Bronchial epithelial cell (primary cell): ENCODE measurements at places on chromosomes 1 and 21.

DNA sequence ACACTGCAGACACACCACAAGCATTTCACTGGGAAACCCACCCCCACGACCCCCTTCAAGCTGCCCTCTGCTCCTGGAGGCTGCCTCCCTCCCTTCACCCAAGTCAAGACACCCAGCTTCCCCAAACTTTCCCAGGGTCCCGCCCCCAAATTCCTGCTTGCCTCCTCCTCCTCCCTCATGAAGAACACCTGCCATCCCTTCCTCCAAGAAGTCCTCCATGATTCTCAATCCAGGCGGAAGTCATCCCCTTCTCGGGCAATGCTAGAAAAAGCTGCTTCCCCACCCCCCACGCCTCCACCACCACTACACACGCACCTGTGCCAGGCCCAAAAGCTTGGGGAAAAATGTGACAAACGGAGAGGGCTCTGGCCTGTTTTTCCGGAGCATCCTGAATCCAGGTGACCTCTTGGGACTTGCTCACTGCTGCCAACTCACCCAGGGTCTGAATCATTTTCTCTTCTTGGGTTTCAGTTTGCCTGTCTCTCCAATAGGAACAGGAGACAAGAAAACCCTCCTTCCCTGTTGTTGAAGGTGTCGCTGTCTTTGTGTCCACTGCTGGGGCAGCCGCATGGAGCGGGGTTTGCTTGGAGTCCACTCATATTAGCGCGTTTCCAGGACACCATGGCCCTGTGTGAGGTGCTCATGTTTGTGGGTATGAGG, 101.0 kb upstream of the CASZ1 start:
- DNase-seq, result peak; percentile 60

DNA sequence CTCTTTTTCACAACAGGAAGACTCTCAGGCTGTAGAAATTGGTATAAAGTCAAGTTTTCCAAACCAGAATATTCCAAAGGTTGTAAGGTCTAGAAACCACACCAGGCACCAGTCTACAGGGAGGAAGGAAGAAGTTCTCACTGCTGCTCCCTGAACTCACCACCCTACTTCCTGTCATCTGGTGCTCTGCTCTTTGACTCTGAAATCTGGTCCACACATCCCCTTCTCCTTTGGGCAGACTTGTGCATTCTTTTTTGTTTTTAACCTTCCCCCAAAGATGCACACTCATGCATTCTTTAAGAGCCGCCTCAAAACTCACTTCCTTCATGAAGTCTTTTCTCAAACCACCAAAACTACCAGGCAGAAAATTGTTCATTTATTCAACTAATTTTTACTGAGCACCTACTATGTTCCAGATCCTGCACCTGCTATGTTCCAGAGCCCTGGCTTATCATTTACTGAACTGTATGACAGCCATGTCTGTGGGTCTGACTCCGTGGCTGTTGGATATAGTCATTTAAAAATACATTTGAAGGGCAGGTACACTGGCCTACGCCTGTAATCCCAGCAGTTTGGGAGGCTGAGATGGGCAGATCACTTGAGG, 30.1 kb upstream of the EPS15 start:
- DNase-seq, result no peak

DNA sequence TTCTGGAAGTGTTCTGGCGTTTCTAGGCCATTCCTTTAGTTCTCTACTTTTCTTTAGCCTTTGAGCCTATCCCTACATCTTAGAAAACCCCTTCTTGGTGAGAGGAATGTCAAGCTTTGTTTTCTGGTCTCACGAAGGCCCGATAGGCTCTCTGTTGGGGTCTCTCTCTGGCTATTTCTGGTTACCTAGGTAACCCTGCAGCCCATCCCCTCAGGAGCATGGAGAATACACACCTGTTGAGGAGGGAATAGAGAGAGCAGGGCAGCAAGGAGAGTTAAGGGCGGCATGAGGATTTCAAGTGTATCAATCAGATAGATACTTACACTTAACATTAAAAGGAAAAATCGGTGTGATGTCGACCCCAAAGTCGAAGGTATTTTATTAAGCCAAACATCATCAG, 45.7 kb downstream of the LRRC8D start:
- no peak for DNase-seq

- DNase-seq, result no peak
Observed at GRCh38 chr21:43271452-43272020, 102.7 kb downstream of the CRYAA start.

DNA sequence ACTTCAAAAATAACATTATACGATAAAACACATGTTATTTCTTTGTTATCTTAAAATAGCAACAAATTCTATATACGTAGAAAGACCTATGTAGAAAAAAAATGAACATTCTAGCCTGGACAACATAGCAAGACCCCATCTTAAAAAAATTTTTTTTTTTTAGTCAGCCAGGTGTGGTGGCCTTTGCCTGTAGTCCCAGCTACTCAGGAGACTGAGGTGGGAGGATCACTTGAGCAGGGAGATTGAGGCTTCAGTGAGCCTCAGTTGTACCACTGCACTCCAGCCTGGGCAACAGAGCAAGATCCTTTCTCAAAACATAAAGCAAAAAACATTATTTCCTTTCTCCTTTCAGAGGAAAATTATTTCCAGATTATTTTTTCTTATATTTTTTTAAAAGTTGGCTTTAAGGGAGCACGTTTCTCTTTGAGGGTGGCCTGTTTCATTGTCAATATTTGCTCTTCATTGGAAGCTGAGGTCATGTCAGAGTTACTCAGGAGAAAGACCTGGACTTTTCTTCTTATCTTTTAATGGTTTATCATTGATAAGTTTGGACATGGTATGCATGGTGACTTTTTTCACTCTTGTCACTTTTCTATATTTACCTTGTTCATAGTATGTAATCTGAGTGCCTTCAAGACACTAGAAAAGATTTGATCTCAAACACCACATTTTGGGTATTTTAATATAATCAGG, 32.0 kb downstream of the NFIA start:
- DNase-seq, result no peak

- DNase-seq, result peak; percentile 21
Observed at GRCh38 chr1:226702957-226703831, 35.9 kb downstream of the ITPKB start.
